ENCODE measurements at places on chromosomes 16 and 17.

- DNase-seq: no peak
Observed at GRCh38 chr17:50872710-50873424, 6.7 kb upstream of the TOB1 start.

DNA sequence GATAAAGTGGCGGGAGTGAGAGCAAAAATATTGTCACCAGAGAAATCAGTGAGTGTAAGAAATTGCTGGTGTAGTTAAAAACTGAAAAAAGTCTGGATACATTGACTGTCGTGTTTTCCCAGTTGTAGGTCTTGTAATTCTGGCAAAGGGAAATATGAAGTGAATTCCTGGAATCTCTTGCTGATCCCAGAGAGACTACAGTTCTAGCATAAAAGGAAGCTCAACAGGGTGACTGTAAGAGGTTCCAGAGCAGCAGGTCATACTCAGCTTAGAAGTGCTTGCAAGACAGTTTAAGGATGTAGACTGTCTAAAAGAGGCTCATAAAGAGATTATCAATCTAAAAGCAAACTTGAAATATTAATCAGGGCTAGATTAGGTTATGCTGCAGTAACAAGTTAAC is 290.8 kb upstream of the HSBP1 start:
- DNase-seq: no peak

- DNase-seq: no peak
Observed at GRCh38 chr17:78959803-78960202, 19.9 kb downstream of the LGALS3BP start.

- DNase-seq: no peak
Observed at GRCh38 chr16:48446534-48446920, 61.3 kb upstream of the SIAH1 start.

GRCh38 chr17:33038740-33039139 is 47.1 kb downstream of the SPACA3 start:
- DNase-seq: no peak

- peak; percentile 50 for DNase-seq
Observed at GRCh38 chr17:50184611-50185398, 16.6 kb downstream of the COL1A1 start.

- DNase-seq: no peak
Observed at GRCh38 chr17:82015311-82015971, 7.2 kb downstream of the CENPX start.

DNA sequence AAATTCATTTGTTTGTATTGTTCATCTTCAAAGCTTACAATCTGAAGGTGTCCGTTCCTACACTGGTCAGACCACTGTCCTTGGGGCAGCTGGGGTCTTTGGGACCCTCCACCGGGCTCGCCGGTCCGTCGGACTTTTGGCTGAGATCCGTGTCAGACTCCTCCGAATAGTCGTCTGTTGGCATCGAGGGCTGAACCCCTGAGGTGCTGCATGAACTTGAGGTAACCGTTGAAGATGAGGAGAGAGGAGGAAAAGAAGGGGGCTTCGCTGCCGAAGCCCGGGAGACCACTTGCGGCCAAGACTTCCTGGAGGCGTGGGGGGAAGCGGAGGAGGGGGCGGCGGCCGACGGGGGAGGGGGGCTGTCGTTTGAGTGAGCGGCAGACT is 260.8 kb downstream of the ZFHX3 start:
- no peak for DNase-seq

DNA sequence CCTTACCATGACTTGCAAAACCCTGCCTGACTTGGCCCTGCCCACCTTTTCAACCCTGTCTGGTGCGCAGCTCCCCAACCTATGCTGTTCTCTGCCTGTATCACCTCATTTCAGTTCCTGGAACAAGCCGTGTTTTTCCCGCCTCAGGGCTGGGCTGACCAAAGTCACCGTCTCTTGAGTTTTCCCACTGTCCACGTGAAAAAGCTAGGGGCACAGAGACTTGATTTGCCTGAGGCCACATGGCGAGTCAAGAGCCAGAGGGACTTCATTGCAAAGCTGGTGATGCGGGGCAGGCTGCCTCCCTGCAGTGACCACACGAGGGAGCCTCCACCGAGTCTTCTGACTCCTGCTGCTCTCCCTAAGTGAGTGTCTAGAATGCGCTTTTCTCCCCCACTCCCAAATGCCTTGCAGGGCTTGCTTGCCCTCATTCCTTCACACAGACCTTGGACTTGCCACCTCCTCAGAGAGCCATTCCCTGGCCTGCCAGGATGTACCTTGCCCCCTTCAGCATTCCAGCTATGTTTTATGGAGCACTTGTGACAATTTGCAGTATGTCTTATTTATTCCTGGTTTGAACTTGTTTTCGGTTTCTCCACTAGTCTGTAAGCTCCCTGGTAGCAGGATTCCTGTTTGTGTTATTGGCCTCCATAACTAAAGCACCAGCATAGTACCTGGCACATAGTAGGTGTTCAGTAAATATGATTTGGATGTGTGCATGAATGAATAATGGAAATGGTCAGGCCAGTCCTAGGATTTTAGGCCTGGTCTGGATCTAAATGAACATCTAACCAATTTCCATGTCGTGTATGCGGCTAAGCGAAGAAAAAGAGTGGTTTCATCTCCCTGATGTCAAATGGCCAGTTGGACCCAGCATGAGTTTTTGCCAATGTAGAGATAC is 252.3 kb downstream of the SNX29 start:
- no peak for DNase-seq

DNA sequence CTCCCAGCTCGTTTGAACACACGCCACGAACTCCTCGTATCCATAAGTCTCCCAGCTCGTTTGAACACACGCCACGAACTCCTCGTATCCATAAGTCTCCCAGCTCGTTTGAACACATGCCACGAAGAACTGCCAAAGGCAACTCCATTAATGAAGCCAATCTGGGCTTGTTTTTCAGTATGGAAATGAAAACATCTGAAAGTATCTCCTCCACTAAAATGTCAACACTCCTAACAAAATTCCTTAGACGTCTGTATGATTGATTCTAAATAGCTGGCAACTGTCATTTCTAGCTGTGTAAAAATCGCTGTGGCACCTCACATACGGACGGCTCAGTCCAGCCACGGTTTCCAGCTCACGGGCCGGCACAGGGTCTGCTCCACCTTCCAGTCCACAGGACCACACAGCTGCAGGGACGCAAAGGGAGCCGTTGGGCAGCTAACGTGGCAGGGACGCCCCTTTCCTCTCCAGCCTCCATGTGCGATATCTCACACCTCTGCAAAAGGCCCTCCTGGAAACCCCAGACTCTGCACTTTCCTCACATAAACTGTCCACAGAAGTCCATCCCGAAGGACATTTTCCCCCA is 67.1 kb upstream of the METRNL start:
- DNase-seq: no peak

DNA sequence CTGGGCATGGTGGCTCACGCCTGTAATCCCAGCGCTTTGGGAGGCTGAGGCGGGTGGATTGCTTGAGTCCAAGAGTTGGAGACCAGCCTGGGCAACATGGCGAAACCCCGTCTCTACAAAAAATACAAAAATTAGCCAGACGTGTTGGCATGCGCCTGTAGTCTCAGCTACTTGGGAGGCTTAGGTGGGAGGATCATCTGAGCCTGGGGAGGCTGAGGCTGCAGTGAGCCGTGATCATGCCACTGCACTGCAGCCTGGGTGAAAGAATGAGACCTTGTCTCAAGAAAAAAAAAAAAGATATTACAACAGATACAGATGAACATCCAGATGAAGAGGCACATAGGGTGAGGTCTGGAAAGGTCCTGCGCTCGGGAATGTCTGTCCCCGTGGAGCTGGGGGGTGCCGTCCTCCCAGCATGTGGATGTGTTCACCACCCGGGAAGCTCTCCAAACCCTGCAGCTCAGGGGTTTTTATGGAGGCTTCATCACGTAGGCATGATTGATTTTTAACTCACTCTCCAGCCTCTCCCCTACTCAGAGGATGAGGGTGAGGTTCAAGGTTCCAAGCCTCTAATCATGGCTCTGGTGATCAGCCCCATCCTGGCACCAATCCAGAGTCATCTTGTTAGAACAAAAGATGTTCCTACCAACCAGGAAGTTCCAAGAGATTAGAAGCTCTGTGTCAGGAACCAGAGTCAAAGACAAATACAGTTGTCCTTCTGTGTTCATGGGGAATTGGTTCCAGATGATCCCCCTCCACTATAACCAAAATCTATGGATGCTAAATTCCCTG is 85.0 kb upstream of the DNAJA2 start:
- no peak for DNase-seq

GRCh38 chr16:50274326-50275097 is 8.2 kb downstream of the ADCY7 start:
- DNase-seq: no peak

GRCh38 chr17:42894283-42895184 is 6.1 kb upstream of the G6PC1 start:
- DNase-seq: no peak

DNA sequence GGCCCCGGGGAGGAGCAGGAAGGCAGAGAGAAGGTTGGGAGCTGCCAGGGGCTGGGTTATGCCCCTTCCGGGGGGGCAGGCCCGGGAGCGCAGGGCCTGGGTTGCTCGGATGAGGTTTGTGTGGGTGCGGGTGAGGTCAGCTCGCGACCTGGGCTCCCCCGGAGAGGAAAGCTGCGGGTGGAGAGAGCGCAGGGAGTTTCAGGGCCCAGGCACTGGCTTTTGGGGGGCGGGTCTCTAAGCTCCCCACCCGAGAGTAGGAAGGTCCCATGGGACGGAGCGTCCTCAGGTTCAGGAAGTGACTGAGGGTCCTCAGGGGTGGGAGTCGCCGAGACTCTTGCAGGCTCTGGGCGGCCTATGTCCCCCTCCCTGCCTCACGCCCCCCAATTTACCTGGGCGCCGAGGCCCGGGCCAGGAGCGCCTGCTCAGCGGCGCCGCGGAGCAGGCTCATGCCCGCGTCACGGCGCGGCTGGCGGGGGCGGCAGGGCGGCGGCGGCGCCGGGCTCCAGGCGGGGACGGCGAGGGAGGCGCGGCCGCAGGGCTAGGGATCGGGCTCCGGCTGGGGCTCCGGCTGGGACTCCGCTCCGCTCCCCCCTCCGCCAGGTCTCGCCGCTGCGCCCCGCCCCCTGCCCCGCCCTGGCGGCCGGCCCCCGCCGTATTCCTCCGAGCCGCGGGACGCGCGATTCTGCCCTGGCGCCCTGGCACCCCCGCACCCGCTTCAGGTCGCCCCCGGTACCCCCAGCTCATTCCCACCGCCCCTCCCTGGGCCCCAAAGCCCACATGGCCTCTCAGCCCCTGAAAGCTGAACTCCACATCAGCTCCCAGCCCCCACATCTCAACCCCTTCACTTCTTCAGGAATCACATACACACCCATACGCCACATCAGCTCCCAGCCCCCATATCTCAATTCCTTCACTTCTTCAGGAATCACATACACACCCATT is at the start of gene DOK4:
DOK4 (minus strand) TSS at position 578 of the 942 bp plus-strand sequence. CDS start 6,986 bp downstream, outside the sequence.
- DNase-seq: peak; percentile 73

DNA sequence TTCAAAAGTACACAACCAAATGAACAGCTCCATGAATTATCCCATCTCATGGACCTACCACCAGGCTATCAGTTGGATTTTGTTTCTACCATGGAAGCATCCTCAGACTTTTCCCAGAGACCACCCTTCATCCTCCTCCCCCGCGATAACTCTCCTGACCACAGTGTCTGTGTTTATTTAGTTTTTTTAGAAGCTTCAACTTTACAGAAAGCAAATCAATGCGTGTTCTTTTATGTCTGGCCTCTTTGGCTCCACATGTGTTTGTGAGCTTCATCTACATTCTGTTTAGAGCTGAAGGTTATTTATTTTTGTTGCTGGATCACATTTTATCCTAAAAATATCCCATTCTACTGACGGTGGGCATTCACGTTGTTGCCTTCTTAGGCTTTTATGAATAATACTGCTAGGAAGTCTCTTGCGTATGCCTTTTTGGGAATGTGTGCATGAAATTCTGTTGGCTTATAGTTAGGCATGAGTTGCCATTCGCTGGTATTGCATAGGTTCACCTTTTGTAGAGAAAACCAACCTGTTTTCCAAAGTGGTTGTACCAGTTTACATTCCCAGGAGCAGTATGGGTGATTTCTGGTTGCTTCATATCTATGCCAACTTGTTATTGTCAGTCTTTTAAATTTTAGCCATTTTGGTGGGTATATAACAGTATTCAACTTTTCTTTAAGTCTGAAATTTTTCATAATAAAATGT is 83.0 kb downstream of the CMIP start:
- DNase-seq: no peak

- DNase-seq: no peak
Observed at GRCh38 chr16:83685615-83686165, 122.1 kb upstream of the HSBP1 start.

GRCh38 chr16:4323845-4324488 is 8.1 kb downstream of the GLIS2 start:
- no peak for DNase-seq

GRCh38 chr16:53159781-53160436 is 105.1 kb downstream of the CHD9 start:
- peak; percentile 31 for DNase-seq

- DNase-seq: no peak
Observed at GRCh38 chr16:65384441-65384840, 262.6 kb upstream of the CDH11 start.

- DNase-seq: no peak
Observed at GRCh38 chr17:4958102-4958501, 7.2 kb downstream of the ENO3 start.

DNA sequence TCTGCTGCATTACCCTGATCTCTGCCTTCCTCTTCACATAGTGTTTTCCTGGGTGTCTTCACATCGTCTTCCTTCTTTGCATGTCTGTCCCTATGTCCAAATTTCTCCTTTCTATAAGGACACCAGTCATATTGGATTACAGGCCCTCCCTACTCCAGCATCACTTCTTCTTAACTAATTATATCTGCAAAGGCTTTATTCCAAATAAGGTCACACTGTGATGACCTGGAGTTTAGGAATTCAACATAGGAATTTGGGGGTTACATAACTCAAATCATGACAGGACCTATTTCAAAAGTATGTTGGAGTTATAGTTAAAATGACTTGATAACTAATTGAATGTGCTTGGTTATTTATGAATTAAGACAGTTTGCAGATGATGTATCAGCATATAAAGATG is 490.5 kb upstream of the ERCC4 start:
- no peak for DNase-seq
